Stimulated activated CD8-positive, alpha-beta memory T cell treated with anti-CD3 and anti-CD28 coated beads, Interleukin-15, amount 100 ng/mL, for 24 hours (primary cell): ENCODE measurements at places on chromosomes 3 and 15.

GRCh38 chr3:115160295-115160694 lies 13.2 kb upstream of the ZBTB20 start:
- DNase-seq, result no peak

DNA sequence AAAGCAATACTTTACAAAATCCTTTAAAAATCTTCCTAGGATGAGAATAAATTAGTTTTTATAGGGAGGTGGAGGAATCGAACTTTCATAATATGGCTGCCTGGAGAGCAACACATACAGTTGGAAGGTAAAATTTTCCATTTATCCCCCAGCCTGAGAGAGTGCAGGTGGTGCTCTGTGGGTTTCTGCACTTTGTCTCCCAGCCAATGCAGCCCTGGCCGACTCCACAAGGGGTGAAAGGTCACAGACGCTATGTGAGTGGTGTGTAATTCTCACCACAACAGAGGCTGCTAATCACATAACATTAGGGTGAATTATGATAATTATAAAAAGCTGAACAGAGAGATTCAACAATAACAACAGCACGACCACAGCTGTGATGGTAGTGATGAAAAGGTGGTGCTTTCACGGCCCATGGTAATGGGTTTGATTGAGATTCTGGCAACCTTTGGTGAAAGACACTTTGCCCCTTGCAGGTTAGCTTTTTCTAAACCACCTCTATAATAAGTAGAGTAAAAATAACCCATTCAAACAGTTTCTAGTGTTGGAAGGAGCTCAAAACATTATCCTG lies 30.1 kb upstream of the NANOGP8 start:
- no peak for DNase-seq

DNA sequence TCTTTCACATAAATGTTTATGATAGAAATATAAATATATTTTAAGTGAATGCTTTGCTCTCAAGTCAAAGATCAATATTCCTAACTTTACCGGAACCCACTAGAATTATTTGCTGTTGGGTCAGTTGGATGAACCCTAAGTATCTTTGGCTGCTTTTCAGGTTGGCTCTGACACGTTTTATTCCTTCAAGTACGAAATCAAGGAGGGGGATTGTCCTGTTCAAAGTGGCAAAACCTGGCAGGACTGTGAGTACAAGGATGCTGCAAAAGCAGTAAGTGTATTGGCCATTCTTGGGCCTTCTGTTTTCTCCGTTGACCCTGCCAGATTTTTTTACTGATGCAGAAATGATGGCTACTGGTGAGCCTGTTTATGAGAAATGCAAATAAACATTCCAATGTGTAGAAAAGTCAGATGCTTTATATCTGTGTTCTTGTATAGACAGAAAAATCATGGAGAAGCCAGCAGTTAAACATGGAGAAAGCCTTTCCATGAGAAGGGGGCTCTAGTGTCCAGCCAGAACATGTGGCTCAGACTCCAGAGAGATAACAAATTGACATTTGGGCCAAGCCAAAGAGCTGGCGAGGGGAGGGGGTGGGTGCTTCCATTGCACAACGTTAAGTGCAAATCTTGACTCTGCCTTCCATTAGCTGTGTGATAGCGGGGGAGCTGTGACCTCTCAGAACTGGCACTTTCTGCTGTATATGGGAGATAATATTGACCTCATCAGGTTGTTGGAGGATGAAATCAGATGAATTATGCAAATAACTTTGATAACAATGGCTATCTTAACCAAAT lies 3.0 kb downstream of the KNG1 start:
- no peak for DNase-seq

- no peak for DNase-seq
Measured at GRCh38 chr15:77546050-77546501, 86.6 kb downstream of the LINGO1 start.

- DNase-seq, result no peak
Measured at GRCh38 chr15:88788816-88789215, 14.4 kb upstream of the ACAN start.

DNA sequence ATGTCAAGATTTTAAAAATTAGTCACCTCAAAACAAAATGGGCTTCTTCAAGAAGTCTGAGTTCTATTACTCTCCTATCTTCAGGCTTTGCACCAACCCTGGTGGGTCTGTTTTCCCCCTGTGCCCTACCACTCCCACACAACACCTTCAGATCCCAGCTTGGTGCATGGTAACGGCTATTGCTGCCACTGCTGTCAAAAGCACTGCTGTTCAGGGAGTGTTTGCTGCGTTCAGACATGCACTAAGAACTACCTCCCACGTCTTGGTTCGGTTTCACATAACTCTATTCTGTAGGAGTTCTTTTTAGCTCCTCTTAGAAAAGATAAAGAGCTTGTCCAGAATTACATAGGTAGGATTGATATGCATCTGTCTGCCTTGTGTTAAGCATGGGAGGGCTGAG lies 799.2 kb downstream of the NR2F2 start:
- no peak for DNase-seq
